M059J (cell line): ENCODE measurements at places on chromosomes 1 and 21. TPM values are rescaled to one million over a fixed set of nuclear protein-coding genes. Genes with fewer than 3 reads are reported as not detected.

PRAMEF15 gene
- not detected in 2 replicates for total RNA-seq

OR2M3 gene
- not detected in 2 replicates for total RNA-seq

GRCh38 chr1:90705956-90706355 lies 11.1 kb downstream of the BARHL2 start:
- no peak for DNase-seq

- DNase-seq: peak; percentile 52
Observed at GRCh38 chr1:212062832-212063438, 27.4 kb downstream of the DTL start.

- no peak for DNase-seq
Observed at GRCh38 chr1:109989506-109990301, 5.1 kb downstream of the AHCYL1 start.

DNA sequence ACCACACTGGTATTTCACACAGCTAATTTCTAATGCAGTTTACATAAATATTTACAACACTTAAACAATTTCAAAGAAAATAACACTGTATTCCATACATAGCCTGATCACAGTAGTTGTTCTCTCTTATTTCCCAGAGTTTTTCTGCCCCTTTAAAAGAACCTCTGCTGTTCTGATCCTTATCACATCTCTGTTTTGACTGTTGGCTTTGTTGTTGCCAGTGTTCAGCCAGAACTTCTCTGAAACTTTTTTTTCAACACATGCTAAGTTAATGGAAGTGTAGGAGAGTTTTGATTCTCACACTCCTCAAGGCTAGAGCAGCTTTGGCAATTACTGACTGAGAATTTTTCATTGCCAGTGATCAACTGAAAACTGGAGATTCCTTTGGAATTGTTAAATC lies 11.1 kb downstream of the SELE start:
- DNase-seq: no peak

DNA sequence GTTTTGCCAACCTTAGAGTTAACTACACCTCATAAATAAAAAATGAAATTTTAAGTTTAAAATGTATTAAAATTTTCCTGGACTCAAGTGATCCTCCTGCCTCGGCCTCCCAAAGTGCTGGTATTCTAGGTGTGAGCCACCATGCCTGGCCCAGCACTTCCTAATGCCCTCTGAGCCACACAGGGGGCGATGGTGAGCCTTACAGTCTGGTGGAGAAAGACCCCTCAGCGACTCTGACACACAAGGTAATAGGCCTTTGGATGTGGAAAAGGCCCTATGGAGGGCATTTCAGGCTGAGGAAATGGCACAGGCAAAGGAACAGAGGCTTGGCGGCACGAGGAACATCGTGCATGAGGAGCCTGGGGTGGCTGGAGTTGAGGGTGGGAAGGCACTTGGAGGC lies 6.7 kb downstream of the CITED4 start:
- no peak for DNase-seq

- no peak for DNase-seq
Observed at GRCh38 chr1:50898773-50899172, 61.3 kb downstream of the FAF1 start.

- no peak for DNase-seq
Observed at GRCh38 chr21:31386006-31386405, 41.9 kb upstream of the TIAM1 start.

GRCh38 chr21:28731700-28732321 lies 260.9 kb downstream of the LTN1 start:
- no peak for DNase-seq

DNA sequence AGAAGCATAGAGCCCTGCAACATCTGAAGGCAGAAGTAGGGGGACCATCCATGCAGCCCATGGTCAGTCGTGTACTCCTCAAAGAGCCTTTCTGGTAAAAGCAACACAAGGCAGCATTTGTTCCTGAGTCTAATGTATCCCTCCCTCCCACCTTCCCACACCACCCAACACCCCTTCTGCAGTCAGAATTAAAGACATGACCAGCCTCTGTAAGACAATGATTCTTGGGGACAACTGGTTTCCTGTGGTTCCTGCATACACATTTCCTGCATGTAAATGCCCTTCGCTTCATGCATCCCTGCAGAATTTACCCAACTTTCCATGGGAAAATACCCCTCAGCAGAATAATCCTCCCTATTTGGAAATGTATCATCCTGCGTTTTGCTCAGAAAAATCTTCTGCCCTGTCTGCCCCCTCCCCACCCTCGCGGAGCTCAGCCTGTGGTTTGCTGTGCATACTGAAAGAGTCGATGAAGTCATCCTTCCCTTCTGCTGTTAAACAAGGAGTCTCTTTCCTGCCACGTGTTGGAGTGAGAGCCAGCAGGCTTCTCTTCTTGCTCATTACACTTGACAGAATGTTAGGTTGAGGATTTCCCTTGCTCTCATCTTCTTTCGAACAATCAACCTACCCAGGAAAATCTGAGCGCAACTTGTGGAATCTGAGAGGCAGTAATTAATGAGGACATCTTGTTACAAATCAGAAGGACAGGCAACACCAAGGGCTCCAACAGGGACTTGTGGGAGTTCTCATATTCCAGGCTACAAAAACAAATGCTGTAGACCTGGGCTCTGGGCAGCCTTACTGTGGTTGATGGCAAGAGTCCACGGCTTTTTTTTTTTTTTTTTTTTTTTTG lies 4.7 kb downstream of the TNN start:
- DNase-seq: peak; percentile 67

GRCh38 chr1:82065916-82066315 lies 265.2 kb downstream of the ADGRL2 start:
- no peak for DNase-seq

DNA sequence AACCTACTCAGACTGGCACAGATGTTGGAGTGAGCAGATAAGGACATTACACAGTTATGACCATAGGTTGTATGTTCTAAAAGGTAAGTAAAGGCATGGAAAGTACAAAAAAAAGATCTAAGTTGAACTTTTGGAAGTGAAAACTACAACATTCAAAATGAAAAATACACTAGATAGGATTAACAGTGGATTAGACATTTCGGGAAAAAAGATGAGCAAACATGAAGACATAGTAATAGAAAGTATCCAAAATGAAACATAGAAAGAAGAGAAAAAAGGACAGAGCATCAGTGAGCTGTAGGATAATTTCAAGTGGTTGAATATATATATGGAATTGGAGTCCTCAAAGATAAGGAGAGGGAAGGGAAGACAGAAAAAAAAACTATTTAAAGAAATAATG lies 34.0 kb upstream of the CR2 start:
- DNase-seq: no peak

DNA sequence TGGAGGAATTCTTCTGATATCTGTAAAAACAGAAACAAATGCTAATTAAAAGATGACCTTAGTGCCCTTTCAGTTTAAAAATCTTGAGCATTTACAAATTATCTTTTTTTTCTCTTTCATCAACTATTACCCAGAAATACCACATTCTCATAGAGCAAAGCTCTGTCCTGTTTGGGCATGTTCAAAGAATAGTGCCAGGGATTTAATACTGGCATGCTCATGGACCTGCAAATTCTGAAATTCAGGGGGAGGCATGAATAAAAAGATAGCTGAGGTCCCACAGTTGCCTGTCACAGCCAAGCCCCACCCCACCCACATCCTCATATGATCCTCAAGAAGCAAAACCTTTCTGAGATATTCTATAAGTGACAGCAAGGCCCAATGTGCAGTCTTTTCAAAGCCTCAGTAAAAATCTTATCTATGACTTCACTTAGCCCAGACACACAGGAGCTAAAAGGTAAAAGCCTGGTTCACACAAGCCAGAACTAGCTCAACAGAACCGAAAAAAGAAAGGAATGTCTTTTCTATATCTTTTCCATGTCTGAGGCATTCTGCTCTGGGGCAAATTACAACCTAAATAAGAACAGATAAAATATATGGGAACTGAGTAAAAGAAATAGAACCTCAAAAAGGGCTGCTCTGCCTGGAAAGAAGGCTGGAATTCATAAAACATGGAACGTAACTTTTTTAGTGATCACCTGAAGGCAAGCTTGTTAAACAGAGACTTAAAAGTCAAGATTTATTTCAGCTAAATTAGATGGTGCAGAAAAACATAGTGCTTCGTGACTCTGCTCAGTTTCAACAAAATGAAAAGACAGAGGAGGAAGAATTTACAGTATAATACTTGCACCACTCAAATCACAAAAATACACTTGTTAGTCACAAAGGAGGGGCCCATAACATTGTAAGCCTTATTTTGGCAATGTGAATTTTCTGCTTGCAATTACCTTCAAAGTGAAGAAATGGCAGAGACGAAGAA lies 11.0 kb downstream of the WLS start:
- DNase-seq: no peak

- DNase-seq: no peak
Observed at GRCh38 chr1:147773215-147773715, 12.9 kb upstream of the GJA5 start.

- no peak for DNase-seq
Observed at GRCh38 chr1:96214982-96215381, 506.6 kb upstream of the PTBP2 start.

DNA sequence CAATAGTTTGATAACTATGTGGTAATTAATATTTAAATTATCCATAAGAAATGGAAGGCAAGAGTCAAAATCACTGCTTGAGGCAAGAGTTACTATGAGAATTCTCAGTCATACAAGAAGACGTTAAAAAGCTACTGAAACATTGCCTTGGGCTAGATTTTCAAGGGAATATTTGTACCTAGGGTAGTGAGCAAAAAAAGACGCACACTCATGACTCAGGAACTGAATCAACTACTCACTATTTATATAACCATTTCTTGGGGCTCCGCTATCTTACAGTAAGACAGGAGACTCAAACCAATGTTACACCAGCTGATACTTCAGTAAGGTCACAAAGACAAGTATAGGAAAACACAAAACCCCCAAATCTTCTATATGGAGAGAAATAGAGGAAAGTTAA lies 151.5 kb upstream of the RNPC3 start:
- DNase-seq: no peak
